ENCODE measurements at places on chromosomes 7 and 10. TPM values are rescaled to one million over a fixed set of nuclear protein-coding genes. Genes with fewer than 3 reads are reported as not detected.

GRCh38 chr10:44567471-44567870, 182.6 kb upstream of the CXCL12 start:
- no peak overlapping the region for H3K27ac ChIP-seq
- no peak overlapping the region for H3K4me3 ChIP-seq
- H3K36me3 ChIP-seq: no peaks in the 10 kb centered on the region
- DNase-seq: no peak
- H3K4me1 ChIP-seq: no peaks in the 10 kb centered on the region

DNA sequence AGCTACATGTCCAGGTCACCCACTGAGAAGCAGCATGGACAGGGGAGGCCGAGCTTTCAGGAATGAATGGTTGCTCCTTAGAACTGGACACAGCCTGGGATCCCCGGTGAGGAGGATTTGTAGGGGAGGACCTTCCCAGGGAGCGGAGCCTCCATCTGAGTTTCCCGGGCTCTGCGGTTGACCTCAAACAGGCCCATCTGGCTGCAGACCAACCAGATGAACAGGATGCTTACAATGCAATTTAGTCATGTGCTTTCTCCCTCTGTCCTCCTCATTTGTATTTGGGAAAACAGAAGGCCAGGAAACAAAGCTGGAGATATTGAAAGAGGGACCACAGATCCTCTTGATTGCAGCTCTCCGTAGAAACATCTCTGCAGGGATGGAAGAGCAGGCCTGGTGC, 104.8 kb downstream of the EMX2 start:
- no peak overlapping the region for H3K27ac ChIP-seq
- no peaks in the 10 kb centered on the region for H3K36me3 ChIP-seq
- no peaks in the 10 kb centered on the region for H3K27me3 ChIP-seq
- no peak overlapping the region for H3K4me3 ChIP-seq
- DNase-seq: no peak

- no peaks in the 10 kb centered on the region for H3K27me3 ChIP-seq
- H3K36me3 ChIP-seq: peaks cover 33% of the 10 kb centered on the region
- H3K4me1 ChIP-seq: no peaks in the 10 kb centered on the region
- DNase-seq: no peak
- no peak overlapping the region for H3K4me3 ChIP-seq
- no peak overlapping the region for H3K27ac ChIP-seq
These were observed 72.5 kb upstream of the MXI1 start for GRCh38 chr10:110134917-110135316.

DNA sequence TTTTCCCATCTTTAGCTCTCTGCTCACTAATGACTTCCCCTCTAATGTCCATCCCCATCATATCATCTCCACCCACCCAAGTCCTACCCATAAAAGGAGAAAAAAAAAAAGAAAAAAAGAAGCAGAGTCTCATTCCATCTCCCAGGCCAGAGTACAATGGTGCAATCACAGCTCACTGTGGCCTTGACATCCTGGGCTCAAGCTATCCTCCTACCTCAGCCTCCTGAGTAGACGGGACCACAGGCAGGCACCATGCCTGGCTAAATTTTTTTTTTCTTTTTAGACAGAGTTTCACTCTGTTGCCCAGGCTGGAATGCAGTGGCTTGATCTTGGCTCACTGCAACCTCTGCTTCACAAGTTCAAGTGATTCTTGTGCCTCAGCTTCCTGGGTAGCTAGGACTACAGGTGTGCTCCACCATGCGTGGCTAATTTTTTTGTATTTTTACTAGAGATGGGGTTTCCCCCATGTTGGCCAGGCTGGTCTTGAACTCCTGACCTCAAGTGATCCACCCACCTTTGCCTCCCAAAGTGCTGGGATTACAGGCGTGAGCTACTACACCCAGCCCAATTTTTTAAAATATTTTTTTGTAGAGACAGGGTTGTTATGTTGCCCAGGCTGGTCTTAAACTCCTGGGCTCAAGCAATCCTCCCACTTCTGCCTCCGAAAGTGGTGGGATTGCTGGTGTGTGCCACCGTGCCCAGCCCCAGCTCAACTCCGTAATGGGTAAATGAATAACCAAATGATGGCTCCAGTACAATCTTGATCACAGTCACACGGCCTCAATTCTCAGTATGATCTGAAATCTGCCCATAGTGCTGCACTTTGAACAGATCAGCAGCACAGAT, 24.6 kb upstream of the SGMS1 start:
- H3K27me3 ChIP-seq: no peaks in the 10 kb centered on the region
- no peak for DNase-seq
- no peak overlapping the region for H3K4me3 ChIP-seq
- no peak overlapping the region for H3K27ac ChIP-seq
- H3K4me1 ChIP-seq: peaks cover 5% of the 10 kb centered on the region
- H3K36me3 ChIP-seq: no peaks in the 10 kb centered on the region

DNA sequence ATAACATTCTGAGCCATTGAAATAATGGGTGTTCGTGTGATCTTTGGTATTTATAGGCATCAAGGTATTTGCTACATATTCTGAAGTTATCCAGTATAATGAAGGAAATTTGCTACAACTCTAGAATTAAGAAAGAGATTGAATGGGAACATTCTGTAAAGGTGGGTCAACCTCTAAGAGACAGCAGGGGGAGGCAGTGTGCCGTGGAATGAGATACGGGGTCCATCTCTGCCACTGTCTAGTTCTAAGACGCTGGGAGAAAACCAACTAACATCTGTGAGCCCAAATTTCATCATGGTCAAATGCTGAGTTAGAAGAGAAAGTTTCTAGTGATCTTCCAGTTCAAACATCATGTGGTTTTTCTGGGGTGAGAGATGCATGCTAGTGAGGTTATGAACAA, 368.9 kb downstream of the SORCS1 start:
- no peaks in the 10 kb centered on the region for H3K36me3 ChIP-seq
- DNase-seq: no peak
- H3K27me3 ChIP-seq: no peaks in the 10 kb centered on the region
- H3K4me3 ChIP-seq: no peak overlapping the region
- no peaks in the 10 kb centered on the region for H3K4me1 ChIP-seq

DNA sequence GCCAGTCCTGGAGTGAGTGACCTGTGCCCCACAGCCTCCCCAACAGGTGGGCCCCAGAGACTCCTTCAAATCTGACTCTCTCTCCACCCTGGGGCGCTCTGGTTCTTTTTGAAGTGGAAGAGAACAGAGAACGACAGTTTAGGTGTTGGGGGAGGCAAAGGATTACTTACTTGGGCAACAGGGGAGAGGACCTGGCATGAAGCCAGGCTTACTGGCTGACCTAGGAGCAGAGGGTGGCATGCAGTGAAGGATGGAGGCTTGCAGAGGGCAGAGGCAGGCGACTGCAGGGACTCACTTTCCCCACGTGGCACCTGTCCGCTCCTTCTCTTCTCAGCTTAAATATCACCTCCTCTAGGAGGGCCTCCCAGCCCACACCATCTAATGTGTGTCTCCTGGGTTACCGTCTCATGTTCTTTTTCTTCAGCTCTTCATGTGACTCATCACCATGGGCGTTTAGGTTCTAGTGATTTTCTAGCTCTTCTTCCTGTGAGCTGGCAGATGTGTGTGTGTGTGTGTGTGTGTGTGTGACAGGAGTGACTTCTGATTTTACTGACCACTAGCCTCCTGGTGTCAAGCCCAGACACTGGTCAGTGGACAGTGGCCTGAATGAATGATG, 15.5 kb downstream of the LZTS2 start:
- H3K4me1 ChIP-seq: peaks cover 13% of the 10 kb centered on the region
- H3K27me3 ChIP-seq: peaks cover 20% of the 10 kb centered on the region
- no peaks in the 10 kb centered on the region for H3K36me3 ChIP-seq
- no peak overlapping the region for H3K4me3 ChIP-seq
- no peak for DNase-seq

Gene ATOH7
- polyA plus RNA-seq: not detected

DNA sequence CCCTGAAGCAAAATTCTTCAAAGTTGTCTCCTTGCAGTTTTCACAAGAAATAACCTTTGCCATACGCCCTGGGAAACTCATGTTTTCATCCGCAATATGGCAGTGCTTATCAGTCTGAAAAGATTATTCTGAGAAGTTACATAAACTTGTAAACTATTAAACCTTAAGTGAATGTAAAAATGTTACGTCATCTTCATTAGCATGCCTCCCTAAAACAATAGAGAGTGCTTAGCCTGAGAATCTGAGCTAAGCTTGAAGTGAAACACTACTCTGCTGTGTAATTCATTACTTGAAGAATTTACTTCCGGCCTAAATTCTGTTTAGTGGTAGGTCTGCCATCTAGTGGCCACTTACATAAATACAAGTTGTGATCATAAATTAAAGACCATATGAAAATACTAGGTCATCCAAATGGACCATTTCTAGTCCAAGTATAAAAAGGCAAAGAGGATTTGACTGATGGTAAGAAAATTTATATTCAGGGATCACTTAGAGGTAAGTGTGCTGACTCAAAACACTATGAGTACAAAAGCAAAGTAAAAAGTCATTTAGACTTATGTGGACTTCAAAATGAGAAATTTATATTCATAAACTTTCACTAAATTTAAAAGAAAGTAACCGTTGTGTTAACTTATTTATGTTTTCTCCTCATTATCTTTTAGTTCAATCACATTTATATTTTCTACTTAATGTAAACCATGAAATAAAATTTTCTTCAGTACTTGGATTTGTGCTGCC, 745.1 kb upstream of the LRRTM3 start:
- no peaks in the 10 kb centered on the region for H3K27me3 ChIP-seq
- H3K4me3 ChIP-seq: no peak overlapping the region
- DNase-seq: no peak
- H3K36me3 ChIP-seq: no peaks in the 10 kb centered on the region

- peak overlapping the region; percentile 98 for H3K27ac ChIP-seq
- DNase-seq: no peak
These were observed 549 bp upstream of the DDX50 start for GRCh38 chr10:68900427-68901104.

DNA sequence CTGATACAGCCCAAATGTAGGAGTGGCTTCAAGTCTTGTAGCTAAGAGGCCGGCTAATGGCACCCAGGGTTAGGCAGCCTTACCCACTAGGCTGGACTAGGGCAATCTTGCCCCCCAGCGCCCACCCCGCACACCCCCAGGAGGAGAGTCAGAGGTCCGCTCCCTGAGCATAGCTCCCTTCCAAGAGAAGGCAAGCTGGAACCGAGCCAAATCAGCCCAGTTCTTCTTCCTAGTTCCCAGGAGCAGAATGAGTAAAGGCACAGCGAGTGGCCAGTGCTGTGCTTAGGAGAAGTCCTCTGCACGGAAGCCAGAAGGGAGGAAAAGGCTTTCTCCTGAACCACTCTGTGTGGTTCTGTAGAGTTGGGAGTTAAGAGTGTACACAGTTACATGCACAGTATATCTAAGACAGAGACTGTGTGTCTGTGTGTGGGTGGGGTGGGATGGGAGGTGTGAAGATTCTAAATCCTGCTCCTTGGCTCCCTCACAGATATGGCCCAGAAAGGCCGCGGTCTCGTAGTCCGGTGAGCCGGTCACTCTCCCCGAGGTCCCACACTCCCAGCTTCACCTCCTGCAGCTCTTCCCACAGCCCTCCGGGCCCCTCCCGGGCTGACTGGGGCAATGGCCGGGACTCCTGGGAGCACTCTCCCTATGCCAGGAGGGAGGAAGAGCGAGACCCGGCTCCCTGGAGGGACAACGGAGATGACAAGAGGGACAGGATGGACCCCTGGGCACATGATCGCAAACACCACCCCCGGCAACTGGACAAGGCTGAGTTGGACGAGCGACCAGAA, 59.7 kb upstream of the PDCD4 start:
- no peak for DNase-seq
- H3K36me3 ChIP-seq: no peaks in the 10 kb centered on the region
- H3K4me1 ChIP-seq: peaks cover 8% of the 10 kb centered on the region
- no peak overlapping the region for H3K4me3 ChIP-seq

Gene LRIT1
- not detected for polyA plus RNA-seq

DNA sequence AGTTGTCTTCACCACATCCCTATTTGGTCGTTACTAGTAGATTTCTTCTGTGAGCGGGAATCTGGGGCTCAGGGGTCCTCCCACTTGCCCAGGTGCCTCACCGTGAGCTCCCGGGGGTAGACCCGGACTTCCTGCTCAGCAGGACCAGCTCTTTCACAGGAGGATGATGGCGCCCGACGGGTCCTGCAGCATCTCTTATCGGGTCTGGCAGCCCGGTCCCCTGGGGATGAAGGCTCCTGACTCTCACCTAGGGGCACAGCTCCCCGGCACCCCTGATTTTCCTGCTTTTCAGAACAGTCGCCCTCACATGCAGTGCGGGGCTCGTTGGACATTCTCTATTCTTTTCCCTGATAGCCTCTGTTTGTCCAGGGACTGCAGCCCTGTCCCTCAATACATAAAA, 33.0 kb upstream of the SHH start:
- no peak overlapping the region for H3K27ac ChIP-seq
- no peaks in the 10 kb centered on the region for H3K36me3 ChIP-seq
- no peaks in the 10 kb centered on the region for H3K4me1 ChIP-seq
- no peak overlapping the region for H3K4me3 ChIP-seq

- H3K4me1 ChIP-seq: peaks cover 13% of the 10 kb centered on the region
- no peak overlapping the region for H3K4me3 ChIP-seq
- H3K36me3 ChIP-seq: no peaks in the 10 kb centered on the region
- no peaks in the 10 kb centered on the region for H3K27me3 ChIP-seq
These were observed 3.8 kb upstream of the INSIG1 start for GRCh38 chr7:155293721-155294510.

Measured in CD8-positive, alpha-beta memory T cell (primary cell).